Mucosa of descending colon (tissue), 3 donors: ENCODE measurements at places on chromosomes 5 and 9.

DNA sequence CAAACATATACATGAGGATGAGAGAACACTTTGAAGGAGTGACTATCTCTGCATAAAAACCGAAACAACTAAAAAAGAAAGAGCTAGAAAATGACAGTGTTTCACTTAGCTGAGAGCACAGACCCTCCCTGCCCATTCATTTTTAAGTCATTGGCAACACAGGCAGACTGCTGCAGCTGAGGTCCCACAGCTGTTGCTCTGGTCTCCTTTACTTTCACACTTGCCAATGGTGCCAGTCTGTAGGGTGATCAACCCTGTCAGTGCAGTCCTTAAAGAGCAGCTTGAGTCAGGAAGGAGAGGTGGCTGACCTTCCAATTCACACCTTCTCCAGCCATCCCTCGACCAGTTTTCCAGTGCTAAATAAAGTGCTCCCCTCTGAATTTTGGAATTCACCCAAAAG is 508.3 kb upstream of the CCNG1 start:
- DNase-seq = no peak

GRCh38 chr9:127707766-127708165 is 978 bp downstream of the CFAP157 start:
- DNase-seq = peak; percentile 56

GRCh38 chr9:127448112-127448805 is 2.9 kb downstream of the RPL12 start:
- no peak for DNase-seq

GRCh38 chr9:11755951-11756350 is 937.2 kb upstream of the TYRP1 start:
- DNase-seq = no peak

DNA sequence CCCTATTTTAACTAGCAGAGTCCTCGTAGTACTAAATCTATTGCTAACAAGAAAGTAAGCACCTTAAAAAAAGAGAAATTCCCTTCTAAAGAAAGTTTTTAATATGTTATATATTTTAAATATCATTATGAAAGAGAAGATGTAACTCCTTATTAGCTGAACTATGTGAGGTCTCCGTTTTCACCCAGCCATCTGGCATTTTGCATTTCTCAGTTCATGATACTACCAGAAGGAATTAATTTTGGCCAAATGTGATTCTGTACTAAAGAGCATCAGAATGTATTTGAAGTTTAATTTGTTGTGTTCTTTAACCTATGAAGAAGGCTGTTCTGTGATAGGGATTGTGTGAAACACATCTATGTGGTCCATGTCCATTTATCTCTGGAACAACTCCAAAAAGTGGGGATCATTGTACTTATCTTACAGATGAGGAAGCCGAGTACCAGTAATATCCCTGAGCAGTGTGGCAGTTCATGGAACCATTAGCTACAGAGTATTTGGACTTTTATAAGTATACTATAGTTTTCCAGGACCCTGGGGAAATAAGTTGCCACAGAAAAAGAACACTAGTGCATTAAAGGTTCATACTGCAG is 29.8 kb downstream of the TNFAIP8 start:
- DNase-seq = no peak

DNA sequence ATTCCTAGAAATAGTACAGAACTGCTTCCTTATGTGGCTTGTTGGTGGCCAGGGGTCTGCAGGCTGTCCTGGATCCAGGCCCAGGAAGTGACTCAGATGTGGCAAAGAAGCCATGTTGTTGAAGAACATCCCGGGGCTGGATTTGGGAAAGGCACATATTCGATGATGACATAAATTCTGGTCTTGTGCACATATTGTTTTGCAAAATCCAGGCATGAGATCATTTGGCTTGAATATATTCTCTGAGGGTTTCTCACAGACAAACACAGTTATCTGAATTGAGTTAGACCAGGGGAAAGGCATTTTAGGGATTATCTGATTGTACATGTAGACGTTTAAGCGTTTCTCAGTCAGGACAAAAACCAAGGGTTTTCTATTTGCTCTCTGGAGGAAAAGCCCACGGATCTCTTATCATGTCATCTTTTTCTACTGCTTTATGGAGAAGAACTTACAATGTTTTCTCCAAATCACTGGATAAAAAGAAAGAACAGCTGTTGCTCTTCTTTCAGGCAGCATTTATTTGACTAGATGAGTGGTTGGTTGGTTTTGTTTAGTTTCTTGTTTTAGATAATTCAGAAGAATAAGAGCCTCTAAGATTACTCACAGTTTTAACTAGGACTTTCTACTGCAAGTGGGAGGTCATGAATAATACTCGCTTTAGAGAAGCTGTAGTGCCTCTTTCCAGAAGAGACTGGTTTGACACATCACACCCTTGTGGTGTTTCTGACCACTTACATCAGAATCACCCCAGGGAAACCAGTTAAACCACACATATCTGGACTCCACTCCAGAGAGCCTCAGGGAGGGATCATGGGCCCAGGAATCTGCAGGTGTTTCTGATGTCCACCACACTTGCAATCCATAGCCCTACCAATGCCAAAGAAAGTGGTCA is 29.5 kb upstream of the LHFPL2 start:
- no peak for DNase-seq
